NCI-H526 (cell line): ENCODE measurements at places on chromosomes 2 and 18.

DNA sequence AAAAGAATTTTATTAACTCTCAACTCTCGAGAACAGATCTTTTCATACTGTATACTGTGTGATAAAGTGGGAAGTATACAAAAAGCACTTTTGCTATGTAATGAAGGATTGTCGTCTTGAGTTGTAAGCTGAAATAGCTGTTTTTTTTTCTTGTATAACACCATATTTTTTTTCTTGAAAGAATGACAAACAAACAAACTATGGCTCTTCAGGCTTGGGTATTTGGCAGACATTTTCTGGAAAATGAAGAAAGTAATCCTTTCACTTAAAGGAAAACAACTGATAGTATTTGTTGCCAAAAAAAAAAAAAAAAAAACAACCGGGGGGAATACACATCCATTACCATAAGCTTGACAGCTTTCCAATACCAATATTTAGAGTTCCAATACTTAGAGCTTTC lies 230.4 kb downstream of the ICOS start:
- no peak for DNase-seq

GRCh38 chr2:27322301-27322765 lies 564 bp downstream of the MPV17 start:
- DNase-seq: no peak

DNA sequence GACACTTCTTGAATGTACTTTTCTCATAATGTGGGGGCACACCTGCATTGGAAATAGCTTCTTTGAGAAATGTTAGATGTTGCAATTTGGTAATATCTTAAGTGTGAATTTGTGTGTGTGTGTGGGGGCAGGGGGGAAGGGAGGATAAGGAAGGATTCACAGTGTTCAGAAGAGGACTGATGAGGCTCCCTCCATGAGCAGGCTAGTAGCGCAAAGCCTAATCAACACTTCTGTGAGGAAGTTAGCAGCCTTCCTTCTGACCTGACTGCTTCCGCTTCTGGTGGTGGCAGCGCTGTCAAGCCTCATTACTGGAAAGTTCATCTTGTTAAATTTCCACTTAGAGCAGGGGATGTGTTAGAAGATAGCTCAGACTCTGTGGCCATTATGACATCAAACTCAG lies 295.4 kb upstream of the SPRED2 start:
- DNase-seq: no peak

GRCh38 chr2:15762449-15762848 lies 170.8 kb downstream of the DDX1 start:
- DNase-seq: no peak

DNA sequence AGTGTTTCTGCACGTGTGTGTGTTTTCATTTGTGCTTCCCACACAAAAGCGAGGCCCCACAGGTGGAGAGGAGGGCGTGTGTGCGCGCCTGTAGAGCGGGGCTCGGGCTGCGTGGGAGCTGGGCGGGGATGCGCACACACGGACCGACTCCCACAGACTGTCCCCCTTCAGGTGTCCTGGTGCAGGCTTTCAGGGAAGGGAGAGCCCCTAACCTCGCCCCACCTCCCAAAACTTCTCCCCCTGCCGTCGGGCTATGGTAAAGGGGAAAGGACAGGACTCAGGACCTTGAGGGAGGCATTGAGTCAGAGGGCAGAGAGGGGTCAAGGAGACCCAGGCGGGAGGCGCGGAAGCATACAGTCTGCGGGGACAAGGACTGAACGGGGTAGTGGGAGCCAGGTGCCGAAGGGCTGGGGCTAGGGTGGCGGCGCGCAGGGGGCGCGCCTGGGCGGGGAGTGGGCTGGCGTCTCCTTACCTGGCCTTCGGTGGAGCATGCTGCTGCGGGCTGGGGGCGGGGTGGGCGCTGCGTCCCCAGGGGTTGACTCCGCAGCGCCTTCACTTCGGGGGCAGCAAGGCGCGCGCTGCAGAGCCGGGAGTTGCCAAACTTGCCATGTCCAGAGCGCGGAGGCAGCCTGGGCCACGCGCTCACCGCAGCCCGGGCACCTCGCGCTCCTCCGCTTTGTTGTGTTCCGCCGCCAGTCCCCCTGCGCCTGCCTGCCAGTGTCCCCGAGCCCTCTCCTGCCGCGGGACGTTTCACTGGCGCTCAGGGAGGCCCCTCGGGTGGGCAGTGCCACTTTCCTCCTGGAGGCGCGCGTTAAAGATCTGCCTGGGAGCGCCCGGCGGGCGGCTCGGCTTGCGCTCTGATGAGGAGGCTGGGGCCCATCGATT lies 302.0 kb downstream of the NCKAP5 start:
- no peak for DNase-seq

- DNase-seq: no peak
These were observed 63.8 kb downstream of the KLF7 start for GRCh38 chr2:207101984-207102383.

DNA sequence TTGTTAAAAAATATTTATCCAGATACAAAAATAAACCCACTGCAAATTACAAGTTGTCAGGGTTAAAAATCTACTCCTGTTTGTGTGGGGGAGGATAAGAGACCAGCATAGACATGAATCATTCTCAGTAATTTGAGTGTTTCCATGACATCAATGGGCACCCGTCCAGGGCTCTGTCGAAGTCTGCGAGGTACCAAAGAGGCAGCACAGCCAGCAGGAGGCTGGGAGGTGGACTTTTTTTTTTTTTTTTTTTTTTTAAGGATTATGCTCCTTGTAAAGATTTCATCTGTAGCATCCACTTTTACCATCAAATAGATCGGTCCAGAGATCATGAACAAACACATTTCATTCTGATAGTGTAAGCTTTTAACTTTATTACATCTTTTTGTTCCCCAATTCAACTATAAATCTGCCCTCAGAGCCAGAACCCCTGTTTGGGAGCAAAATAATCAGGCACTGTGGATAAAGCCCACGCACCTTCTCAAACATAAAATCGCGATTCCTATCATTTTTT lies 182.0 kb downstream of the TCF4 start:
- DNase-seq: peak; percentile 67

- no peak for DNase-seq
These were observed 15.8 kb downstream of the M1AP start for GRCh38 chr2:74632209-74632938.

GRCh38 chr18:47036298-47036874 lies 965 bp upstream of the ELOA2 start:
- DNase-seq: peak; percentile 47

DNA sequence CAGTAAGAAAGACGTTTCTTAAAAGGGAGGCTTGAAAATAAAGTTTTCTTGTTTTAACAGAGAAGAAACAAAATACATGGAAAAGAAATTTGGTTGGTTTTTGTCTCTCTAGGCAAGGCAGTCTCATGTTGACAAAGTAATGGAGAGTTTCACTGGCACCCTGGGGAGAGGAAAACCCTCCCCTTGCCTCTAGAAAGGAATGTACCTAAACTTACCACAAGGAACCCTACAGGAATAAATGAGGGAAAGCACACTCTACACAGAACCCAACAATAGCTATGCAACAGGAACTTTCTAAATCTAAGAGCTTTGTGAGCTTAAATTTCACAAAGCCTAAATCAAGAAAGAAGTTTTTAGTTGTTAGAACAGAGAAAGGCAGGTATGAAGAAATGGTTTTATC lies 37.0 kb downstream of the FIGN start:
- DNase-seq: no peak

DNA sequence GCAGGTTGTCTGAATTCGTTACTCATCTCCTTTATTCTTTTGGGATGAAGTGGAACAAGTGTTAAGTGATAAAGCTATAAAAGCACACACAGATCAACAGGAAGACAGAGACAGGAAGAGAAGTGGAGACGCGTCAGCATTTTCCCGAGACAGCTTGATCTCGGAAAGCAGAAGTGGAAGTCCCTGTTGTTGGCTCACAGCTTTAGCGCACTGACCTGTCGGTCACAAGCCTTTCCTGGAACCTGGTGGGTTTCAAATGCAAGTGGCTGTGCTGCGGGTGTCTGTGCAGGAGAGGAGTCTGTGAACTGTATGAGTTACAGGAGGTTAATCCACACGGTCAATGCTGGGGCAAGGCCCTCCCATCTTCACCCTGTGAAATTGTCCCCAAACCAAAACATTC lies 116.6 kb upstream of the PELI1 start:
- DNase-seq: no peak

- no peak for DNase-seq
These were observed 95.1 kb downstream of the ACOXL start for GRCh38 chr2:110827511-110827910.

DNA sequence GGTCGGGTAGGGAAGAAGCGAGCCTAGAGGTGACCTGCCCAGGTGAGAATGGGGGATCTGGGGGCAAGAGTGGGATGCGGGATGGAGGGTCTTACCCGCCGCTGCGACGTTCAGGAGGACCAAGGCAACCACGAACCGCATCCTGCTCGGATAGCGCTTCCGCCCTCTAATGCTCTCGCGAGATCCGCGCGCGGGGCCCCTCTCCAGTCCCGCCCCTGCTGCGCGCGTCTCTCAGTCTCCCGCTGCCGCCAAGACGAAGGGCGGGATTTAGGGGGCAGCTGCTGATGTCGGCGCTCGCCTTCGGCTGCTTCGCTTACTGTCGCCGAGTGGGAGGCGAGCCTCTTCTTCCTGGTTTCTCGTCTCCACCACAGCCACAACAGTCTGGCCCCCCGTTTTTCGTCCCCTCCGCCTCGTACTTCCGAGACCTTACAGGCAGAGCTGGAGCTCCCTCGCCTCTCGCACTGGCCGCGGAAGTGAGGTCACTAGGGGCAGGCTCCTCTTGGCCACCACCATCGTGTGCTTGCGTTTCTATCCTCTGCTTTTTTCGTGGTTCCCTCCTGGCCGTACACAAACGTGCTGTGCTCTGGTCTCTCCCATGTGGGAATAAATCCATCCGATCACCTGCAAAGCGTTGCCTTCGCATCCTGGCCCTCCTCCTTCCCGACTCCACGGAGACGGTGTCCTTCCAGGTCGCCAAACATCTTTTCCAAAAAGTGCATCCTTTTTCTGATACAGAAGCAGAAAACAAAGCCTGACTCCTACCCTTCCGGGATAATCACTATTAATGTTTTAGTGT lies at the start of gene TGOLN2:
Gene TGOLN2 (minus strand): TSS at position 168 of the 796 bp plus-strand sequence. CDS start 27 bp downstream, at position 141.
- DNase-seq: peak; percentile 96

DNA sequence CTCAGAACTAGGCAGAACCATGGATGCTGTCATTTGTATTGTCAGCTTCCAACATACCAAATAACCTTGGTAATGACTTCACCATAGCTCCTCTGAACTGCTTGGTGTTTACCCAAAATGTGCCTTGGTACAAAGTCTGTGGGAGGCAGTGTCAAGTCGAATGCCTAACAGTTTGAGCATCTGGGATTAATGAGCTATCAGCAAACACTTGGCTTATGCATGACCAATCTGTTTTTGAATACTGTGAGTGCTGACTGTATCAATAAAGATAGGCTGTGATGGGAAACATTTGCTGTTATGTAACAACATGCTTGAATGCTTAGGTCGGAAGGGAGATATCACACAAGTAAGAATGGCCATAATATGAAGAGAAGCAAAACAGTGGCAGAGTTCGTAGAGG lies 455.4 kb downstream of the CMPK2 start:
- DNase-seq: no peak

DNA sequence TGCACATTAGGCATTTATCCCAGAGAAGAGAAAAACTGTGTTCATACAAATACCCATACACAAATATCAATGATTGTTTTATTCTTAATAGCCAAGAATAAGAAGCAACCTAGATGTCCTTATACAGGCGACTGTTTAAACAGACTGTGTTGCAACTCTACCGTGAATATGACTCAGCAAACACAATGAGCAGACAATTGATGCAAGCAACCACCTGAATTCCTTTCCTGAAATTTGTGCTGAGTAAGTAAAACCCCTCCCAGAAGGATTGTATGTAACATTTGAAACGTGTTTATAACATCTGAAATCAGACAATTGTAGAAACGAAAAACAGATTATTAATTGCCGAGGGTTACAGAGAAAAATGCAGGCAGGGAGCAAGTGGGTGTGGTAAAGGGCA lies 621.9 kb upstream of the SOX11 start:
- no peak for DNase-seq

DNA sequence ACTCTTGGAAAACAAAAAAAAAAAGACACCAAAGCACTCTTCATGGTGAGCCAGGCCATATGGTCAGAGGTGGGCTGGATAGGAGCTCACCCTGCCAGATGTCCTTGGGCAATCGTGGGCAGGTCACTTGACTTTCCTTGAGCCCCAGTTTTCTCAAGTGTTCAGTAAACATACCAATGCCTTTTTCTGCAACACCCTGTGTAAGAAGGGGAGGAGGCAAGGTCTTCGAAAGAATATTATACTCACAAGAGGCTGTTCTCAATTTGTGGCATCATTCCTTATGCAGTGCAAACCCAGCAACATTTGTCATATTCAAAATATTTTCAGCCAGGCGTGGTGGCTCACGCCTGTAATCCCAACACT lies 22.9 kb upstream of the TMEM87B start:
- DNase-seq: no peak

- peak; percentile 73 for DNase-seq
These were observed 47.5 kb downstream of the PTGR3 start for GRCh38 chr18:75161256-75162028.

DNA sequence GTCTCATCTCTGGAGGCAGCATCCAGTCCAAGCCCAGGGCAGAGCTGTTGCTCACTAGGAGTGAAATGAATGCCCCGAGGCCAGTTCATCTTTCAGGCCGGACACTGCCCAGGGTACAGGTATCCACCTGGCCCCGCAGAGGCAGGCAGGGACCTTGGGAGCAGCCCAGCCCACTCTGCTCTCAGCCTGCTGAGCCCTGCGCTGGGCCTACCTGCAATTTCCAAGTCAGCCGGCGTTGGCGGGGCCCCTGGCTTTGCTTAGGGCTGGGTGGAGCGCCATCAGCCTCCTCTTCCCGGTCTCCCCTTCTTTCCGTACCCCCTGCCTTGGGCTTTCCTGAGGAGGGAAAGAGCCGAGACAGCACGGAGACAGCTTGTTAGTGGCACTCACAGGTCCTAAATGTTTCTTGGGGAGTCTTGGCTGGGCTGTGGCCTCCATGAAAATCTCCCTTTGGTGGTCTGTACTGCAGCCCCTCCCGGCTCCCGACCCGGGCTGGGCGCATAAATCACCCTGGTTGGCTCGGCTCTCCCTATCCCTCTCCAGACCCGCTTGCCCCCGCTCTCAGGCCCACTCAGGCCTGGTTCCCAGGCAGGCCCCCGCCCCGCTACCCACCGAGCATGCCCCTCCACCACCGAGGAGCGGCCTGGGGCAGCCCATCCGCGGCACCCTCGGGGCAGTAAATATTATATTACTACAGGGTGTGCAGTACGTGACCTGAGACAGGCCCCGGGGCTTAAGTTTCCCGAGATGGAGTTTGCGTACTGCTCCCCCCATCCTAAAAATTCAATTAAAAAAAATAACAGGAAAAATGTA lies 106.7 kb downstream of the DYSF start:
- DNase-seq: no peak

DNA sequence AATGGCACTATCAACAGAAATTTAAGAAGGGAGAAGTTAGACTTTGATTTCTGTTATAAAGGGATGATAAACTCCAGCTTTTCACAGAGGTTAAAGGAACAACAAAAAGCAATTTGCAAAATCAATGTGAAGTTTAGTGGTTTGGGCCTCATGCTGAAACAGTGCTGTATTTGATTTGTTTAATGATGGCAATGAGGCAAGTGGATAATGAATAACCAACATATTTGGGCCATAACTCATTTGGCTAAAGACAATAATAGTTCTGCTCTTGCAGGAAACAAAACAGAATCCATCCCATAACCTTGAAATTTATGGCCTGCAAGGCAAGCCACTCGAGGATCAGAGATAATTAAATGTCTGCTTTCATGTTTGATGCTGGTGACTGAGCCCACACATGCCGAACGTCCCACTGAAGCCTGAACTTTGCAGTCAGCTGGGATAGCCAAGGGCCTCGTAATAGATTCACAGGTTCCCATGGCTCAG lies 56.5 kb downstream of the TPGS2 start:
- peak; percentile 30 for DNase-seq

GRCh38 chr2:172095146-172095904 lies 7.4 kb downstream of the DLX2 start:
- peak; percentile 56 for DNase-seq
